ENCODE measurements at places on chromosomes 13 and 19.

- DNase-seq = no peak
Measured at GRCh38 chr13:98265692-98266551, 88.9 kb upstream of the RNF113B start.

DNA sequence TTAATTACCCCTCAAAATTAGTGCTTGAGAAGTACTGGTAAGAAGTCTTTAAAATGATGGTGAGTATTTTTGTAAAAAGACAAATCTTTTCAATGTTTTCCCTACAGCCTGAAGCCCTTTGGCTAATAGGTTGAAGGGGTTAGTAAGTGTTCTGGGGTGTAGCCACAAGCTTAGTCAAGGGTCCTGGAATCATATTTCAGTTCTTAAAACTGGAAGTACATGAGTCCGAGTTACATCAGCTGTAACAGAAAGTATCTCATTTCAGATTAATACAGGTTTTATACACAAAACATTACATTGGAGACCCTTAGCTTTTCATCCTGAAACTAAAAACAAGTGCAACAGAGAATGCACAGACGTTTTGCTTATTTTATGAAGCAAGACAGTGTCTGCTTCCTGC is 52.7 kb upstream of the TEX29 start:
- no peak for DNase-seq

DNA sequence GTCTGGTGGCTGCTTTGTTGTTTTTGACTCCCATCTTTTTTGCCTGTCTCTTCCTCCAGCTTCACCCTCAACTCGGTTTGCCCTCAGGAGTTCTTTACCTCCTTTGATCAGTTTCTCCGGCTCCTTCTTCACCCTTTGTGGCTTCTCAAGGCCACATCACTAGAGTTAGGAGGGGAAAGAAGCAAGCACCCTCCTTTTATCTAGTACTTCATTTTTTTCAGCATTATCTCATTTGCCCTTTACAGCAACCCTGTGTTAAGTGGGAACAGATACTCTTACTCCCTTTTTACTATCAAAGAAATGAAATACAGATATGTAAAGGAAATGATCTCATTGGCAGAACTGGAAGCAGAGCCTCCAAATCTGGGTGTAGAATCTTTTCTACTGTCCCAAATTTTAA is 26.9 kb downstream of the RAP2A start:
- no peak for DNase-seq

DNA sequence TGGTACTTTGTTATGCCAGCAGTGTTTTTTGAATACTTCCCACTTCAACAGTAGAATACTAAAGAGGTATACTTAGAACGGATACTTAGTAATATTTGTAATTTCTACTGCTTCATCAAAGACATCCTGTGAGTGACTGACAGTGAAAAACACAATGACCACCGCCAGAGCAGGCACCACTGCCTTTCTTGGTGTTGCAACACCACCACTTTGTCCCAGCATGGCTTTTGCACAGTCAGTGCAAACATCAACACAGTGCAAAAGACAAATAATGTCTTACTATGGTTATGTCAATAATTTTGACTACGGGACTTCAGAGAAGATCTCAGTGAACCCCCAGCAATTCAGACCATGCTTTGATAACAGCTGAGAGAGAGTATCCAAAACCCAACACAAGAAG is 220.5 kb downstream of the RBM26 start:
- DNase-seq = no peak

DNA sequence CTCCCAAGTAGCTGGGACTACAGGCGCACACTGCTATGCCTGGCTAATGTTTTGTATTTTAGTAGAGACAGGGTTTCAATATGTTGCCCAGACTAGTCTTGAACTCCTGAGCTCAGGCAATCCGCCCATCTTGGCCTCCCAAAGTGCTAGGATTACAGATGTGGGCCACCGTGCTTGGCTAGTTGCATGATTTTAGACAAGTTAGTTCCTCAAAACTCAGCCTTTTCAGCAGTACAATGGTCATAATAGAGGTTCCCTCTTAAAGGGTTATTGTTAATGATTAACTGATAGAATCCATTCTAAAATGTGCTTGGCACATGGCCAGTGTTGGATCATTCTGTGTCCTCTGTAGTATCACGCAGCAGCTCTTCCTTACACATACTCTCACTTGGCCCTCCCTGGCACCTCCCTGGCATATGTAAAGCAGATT is 19.5 kb upstream of the IFT88 start:
- DNase-seq = no peak

DNA sequence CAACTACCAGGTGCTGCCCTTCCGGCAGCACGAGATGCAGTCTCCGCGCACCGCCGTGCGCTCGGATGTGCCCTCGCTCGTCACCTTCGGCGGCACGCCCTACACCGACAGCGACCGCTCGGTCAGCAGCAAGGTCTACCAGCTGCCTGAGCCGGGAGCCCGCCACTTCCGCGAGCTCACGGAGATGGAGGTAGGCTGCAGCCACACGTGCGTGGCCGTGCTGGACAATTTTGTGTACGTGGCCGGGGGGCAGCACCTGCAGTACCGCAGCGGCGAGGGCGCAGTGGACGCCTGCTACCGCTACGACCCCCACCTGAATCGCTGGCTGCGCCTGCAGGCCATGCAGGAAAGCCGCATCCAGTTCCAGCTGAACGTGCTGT is 15.2 kb upstream of the CRTC1 start:
- no peak for DNase-seq

DNA sequence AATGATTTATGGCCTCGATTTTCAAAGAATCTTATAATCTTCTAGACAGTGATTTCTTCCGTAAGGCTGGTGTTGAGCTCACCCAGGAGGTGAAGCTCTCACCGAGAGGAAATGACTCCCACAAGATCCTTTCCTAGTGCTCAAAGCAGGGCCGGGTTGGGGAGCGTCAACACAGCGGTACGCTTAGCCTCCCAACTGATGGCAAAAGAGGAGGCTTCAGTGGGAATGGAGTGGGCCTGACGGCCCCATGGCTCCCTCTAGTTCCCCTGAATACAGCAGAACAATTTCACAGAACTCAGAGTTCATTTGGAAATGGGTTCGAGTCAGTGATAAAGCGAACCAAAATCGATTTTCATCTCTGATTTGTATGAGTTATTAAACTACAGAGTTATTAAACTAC is 449.5 kb downstream of the KLF12 start:
- DNase-seq = no peak

- DNase-seq = no peak
Measured at GRCh38 chr13:106525865-106526264, 9.6 kb downstream of the EFNB2 start.

All from CD4-positive, alpha-beta T cell treated with Interleukin-4 for 1 hour (primary cell).